ENCODE measurements at places on chromosomes 5 and 9.

DNA sequence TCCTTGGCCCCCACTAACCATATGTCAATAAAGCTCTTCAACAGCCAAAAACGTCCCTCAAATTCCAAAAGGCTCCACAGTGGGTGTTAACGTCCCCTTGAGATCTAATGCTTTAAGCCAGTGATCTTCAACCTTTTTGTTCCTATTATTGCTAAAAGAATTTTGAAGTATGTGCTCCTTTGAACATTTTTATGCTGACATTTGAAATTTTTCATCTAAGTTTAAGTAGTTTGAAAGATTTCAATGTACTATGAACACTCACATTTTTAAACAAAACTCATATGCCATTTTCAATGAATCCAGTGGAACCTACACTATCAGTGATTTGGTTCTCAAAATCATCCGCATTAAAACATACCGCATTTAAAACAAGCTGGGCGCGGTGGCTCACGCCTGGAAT lies 29.9 kb downstream of the AUH start:
- DNase-seq, result no peak

DNA sequence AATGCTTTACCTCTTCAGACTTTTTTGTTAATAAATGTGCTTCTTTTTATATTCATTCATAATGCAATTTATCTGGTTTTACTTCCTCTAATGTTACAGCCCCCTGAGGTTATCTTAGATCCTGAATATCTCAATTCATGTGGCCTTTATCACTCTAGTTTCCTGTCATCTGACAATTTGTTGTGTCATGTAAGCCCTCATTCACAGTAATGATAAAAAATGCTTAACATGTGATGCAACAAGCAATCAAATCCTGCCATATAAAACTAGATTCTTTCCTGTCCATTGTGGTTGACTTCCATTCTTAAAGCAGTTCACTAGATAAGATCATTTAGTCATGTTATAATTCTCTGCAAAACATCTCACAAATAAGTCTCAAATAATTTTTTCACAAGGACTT lies 991.2 kb upstream of the ACO1 start:
- no peak for DNase-seq

GRCh38 chr5:74141053-74141452 lies 499.5 kb downstream of the ENC1 start:
- DNase-seq, result peak; percentile 30

GRCh38 chr5:3742750-3743149 lies 147.1 kb downstream of the IRX1 start:
- DNase-seq, result no peak

- no peak for DNase-seq
These were observed 46.2 kb downstream of the TENT4A start for GRCh38 chr5:6759401-6759800.

All from AG08395 (cell line).